ENCODE measurements at places on chromosomes 6 and 20.

DNA sequence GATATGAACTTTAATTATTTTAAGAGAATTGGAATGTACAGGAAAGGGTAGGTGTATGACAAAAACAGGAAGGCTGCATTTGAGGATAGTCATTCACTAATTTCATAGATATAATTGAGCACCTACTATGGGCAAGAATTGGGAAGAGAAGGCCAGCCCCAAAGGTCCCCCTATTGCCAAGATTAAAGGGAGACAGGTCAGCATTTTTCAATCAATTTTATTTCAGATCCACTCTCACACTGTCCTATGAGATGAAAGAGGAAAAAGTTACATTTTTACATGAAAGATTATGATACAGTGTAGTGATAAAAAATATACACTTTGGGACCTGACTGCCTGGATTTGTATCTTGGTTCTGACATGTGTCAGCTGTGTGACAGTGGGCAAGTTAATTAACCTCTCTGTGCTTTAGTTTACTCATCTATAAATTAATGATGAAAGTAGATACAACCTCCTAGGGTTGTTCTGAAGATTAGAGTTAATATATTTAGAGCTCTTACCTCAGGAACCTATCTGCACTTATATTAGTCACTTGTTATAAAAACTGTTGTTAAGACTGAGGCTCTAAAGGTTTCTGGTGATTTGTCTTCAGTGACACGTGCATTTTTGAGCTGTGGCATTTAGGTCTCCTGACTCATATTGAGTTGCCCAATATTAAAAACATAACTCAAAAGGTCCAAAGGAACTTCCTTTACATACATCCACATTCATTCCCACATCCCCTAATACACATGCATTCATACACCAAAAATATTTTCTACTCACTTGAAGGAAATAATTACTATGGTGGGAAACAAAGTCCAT is 45.7 kb downstream of the SCGN start:
- DNase-seq: no peak

GRCh38 chr20:61287583-61288275 is 35.7 kb downstream of the CDH4 start:
- DNase-seq: no peak

- no peak for DNase-seq
Observed at GRCh38 chr6:139927236-139927635, 552.8 kb upstream of the CITED2 start.

DNA sequence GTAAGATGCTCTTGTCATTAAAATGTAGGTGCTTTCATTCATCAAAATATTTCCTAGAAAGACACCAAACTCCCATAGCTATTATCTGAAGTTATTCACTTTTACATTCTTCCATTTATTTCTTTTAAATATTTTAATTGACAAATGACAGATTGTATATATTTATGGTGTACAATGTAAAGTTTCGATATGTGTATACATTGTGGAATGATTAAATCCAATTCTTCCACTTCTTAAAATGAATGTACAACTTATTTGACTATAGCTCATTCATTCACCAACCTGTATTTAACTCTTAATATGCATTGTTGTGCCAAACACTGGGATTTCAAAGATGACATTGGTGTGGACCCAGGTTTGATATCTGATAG is 41.0 kb downstream of the CCN2 start:
- no peak for DNase-seq

DNA sequence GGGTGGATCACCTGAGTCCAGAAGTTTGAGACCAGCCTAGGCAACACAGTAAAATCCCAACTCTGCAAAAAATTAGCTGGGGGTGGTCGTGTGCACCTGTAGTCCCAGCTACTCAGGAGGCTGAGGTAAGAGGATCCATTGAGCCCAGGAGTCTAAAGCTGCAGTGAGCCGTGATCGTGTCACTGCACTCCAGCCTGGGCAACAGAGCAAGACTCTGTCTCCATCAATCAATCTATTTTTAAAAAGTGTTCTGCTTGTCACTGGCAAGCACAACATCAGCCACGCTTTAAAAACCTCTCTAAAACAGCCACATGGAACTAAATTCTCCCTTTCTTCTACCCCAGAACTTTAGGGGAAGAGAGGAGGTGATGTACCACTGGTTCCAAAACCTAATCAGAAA is 131.6 kb upstream of the RREB1 start:
- no peak for DNase-seq

DNA sequence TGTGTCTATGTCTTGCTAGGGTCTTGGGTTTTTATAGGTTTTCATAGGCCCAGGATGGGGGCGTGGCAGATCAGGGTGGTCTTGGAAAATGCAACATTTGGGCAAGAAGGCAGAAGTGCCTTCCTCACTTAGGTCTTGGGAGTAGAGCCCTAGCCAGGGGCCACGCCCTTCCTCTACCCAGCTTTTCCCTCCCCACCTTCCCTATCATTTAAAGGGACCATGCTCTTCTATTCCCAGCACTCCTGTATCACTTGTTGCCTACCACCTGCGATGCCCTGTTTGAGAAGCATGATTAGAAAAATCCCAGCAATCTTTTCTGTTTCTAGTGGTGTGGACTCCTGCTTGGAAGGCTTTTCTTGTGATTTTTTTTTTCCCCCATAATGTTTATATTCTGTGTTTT is 190.6 kb downstream of the JARID2 start:
- DNase-seq: no peak

GRCh38 chr6:110652520-110652919 is 162.7 kb downstream of the CDK19 start:
- DNase-seq: no peak

DNA sequence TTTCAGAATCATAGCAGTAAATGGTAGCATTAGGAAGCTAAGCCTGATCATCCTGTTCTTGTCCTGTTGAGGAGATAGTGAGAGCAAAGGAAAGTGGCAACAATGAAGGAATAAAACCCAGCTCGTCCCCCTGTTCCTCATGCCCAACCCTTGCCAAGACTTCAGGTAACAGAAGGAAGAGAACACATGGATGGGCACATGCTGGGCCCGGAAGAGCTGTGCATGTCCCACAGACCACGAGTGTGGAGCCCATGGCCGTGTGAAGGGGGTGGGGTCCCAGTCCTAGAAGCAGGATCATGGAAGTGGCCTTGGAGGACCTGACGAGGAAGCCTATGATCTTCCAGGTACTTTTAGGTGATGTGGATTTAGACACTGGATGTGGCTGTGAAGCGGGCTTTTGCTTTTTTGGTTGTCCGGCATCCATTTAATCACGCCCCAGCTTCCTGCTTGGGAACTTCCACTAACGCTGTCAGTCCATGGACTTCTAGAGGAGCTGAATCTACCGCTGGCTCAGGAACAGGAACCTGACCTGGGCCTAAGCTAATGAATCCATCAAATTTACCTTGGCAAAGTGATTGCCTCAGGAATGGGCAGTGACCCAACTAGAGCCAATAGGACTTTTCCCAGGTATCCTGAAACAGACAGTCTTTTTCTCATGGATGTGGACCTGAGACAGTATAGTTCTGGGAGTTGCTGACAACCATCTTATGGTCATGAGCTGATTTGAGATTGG is 79.3 kb upstream of the ARMC2 start:
- no peak for DNase-seq

DNA sequence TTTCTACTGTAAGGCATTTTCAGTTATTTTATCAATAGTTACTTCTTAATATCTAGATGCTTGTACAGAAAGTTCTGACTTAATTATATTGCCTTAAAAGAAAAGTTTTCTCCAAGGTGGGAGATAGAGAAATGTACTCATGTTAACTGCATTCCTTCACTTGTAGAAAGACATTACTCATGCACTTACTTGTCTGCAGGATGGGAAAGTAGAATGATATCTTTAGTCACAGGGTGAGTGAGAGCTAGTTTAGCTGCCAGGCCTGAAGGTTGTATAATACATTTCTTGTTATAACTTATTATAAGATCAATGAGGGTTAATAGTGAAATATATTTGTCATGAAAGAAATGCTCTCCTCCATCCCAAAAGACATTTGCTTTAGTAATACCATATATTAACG is 92.1 kb downstream of the CRYBG1 start:
- DNase-seq: no peak

GRCh38 chr20:58073945-58074856 is 154.3 kb downstream of the ANKRD60 start:
- DNase-seq: no peak

DNA sequence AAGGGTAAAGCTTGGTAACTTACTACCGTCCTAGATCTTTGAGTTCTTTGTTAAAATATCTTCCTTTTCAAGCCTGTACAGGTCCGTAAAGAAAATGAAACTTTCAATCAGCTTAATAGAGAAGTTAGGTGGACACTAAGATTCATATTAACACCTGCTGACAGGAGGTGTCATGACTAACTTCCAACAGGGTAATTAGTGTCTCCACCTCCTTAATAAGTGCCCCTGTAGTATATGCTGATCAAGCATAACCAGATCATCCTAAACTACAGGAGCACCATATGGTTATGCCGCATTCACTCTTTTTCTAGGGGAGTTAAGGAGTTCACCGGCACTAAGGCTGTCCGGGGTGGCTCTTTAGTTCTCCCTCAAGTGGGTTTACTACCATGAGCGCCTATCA is 23.9 kb upstream of the RALGAPA2 start:
- DNase-seq: no peak

DNA sequence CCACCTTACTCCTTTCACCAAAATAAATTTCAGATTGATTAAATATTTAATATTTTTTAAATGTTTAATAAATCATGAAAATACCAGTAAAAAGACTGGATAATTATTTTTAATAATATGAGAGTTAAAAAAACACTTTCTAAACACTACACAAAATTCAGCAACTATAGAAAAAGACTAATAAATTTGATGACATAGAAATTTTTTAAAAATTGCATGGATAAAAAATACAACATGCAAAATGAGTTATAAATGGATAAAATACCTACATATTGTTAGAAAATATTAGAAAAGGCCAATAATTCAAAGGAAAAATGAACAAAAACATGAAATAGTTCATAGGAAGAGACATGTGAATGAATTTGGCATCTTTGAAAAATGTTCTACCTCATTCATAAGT is 101.0 kb upstream of the EDN1 start:
- no peak for DNase-seq

DNA sequence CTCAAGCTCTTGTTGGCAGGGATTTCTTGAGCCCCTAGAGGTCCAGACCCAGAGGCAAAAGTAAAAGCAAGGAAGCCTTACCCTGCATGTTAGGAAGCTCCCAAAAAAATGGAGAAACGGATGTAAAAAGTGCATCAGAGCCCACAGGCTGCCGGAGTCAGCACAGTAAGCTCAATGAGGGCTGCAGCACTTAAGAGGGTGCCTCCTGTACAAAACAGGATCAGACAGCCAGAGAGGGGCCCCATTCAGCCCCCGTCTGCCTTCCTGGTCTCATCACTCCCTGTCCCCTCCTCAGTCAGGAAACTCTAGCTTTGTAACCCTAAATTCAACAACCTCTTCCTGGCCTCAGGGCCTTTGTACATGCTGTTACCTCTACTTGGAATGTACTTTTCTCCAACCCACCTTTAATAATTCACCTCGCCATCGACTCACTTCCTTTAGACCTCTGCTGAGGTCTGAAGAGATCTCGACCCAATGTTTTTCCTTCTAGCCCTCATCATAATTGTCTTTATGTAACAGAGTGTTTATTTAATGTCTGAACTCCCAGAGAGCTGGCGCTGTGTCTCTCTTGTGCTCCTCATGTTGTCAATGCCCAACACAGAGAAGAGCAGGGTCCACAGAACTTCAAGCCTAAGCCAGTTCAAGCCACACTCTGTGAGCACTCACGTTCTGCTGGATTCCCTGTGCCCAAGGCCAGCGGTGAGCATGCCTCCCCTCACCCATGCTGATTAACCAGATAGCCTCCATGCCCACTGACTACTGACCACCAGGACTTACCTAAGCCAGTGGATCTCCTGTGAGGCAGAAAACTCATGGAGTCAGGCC is 2.8 kb upstream of the PLCG1 start:
- DNase-seq: no peak

- DNase-seq: no peak
Observed at GRCh38 chr6:18503593-18504231, 116.6 kb downstream of the RNF144B start.

- DNase-seq: no peak
Observed at GRCh38 chr6:54655162-54655561, 191.4 kb upstream of the FAM83B start.

GRCh38 chr6:157811137-157811475 is 11.9 kb upstream of the SNX9 start:
- no peak for DNase-seq

DNA sequence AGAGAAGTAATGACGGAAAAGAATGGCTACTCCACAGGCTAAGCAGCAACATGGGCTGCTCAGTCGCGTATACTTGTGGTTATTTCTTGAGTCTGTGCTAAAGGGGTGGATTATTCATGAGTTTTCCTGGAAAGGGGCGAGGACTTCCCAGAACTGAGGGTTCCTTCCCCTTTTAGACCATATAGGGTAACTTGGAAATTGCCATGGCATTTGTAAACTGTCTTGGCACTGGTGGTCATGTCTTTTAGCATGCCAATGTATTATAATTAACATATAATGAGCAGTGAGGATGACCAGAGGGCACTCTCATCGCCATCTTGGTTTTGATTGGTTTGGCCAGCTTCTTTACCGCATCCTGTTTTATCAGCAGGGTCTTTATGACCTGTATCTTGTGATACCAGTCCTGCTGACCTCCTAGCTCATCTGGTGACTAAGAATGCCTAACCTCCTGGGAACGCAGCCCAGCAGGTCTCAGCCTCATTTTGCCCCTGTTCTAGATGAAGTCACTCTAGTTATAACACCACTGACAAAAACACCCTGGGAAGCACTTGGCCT is 11.4 kb downstream of the LBP start:
- no peak for DNase-seq

DNA sequence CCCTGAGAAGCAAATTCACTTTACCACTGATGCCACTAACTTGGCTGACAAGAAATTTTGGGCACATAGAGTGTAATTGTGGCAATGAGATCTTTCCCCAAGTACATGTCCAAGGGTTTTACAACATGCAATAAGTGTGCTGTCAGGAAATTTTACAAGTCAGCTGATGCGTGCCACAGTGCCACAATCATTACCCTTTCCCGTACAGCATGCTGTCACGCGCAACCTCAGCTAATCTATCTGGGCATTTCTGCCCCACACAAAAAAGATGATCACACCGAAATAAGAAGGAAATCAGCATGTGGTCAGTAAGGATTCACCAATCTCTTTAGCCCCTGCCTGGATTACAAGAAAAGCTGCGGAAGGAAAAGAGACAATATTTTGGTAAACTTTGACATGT is 163.6 kb upstream of the PREP start:
- DNase-seq: no peak

GRCh38 chr6:139483079-139483478 is 108.6 kb upstream of the CITED2 start:
- DNase-seq: no peak

DNA sequence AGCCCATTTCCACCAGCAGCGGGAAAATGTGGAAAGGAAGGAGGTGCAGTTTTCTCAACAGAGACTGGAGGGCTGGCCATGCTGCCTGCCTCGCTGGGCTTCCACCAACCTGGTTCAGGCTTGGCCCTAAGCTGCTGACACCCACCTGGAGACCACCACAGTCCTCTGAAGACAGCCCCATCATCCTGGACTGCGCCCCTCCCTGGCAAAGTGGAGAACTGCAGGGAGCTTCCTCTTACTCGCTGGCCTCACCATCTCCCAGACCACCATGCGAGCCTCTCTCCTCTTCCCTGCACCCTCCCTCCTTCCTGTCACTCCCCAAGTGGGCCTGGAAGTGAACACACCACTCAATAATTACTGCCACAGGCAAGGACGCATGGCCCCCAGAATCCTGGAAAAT is 71.5 kb downstream of the PSMG4 start:
- no peak for DNase-seq
